ENCODE measurements at places on chromosomes 2 and 18.

- DNase-seq = no peak
Measured at GRCh38 chr2:4551691-4552474, 848.5 kb downstream of the DCDC2C start.

DNA sequence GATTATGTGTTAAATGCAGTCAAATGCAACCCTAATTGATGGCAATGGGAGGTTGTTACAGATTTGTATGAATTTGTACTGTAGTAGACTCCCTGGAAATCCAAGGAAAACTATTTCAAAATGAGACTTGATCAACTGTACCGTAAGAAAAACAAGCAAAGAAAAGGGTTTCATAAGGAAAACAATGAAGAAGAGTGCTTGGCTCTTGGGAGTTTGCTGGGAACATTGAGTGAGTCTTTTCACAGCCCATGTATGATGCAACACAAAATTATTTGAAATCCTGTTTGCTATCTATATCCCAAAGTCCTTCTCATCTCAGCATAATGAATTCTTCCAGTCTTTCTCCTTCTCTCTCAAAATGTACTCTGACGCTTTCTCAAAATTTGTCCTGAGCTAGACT lies 67.0 kb upstream of the OSR1 start:
- DNase-seq = no peak

GRCh38 chr2:21892140-21892539 lies 768.4 kb downstream of the TDRD15 start:
- DNase-seq = no peak

DNA sequence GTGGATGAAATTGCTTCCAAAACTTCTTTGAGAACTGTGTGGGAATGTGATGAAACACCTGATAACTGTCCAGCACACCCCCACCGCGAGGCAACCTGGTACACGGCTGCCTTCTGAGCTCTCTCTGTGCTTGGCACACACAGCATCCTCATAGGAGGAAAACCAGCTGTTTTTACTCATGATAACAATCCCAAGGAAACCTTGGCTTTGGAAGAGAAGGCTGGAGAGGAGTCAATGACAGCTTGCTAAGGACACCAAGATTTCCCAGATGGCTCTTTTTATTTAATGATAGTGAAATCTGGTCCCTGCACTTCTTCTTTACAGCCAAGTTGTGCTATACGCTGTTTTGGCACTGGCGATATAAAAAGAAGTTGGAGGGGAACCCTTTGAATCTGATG lies 232.5 kb upstream of the FN1 start:
- no peak for DNase-seq

DNA sequence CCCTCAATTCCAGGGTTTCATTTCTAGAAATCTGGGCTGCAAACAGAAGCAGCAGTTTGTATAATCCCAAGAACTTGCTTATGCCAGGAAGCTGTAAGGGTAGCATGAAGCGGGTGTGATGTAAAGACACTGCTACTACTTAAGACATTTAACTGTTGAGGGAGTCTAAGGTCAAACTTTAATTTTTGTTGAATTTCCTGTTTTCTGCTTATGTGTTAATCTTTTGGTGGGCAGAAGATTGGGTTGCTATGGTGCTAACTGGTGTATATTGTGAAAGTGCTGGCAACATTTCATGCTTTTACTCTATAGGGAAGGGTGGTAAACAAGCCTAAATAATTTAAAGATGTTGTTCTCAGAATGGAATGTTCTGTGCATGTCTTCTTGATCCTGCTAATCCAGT lies 2.7 kb downstream of the NCOA1 start:
- DNase-seq = no peak

DNA sequence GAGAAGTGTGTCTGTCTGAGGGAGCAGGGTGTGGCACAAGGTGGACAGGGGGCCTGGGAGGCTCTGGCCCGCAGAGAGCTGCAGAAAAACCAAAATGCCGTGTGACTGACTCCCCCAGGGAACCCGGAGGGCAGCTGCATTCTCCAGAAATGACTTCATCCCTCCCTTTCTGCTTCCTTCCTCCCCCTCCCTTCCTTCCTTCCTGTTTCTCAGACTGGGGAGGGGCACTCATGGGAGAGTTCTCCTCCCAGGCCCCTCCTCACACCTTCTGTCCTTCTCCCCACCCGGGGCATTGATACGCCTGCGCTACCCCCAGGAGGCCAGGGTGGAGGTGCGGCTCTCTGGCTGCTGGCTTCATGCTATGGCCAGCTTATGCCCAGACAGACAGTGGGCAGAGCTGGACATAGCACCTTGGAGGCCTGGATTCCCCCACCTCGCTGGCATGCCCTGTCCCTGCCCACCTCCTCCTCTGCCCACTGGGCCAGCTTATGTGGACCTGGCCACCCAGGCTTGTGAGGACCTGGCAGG lies 8.2 kb upstream of the GPR17 start:
- DNase-seq = no peak

- no peak for DNase-seq
Measured at GRCh38 chr2:213220967-213221603, 63.2 kb upstream of the SPAG16 start.

- DNase-seq = no peak
Measured at GRCh38 chr18:59877361-59877760, 22.4 kb upstream of the PMAIP1 start.

- no peak for DNase-seq
Measured at GRCh38 chr2:180205621-180206235, 198.6 kb upstream of the CWC22 start.

GRCh38 chr2:14750433-14750832 lies 117.9 kb downstream of the LRATD1 start:
- no peak for DNase-seq

DNA sequence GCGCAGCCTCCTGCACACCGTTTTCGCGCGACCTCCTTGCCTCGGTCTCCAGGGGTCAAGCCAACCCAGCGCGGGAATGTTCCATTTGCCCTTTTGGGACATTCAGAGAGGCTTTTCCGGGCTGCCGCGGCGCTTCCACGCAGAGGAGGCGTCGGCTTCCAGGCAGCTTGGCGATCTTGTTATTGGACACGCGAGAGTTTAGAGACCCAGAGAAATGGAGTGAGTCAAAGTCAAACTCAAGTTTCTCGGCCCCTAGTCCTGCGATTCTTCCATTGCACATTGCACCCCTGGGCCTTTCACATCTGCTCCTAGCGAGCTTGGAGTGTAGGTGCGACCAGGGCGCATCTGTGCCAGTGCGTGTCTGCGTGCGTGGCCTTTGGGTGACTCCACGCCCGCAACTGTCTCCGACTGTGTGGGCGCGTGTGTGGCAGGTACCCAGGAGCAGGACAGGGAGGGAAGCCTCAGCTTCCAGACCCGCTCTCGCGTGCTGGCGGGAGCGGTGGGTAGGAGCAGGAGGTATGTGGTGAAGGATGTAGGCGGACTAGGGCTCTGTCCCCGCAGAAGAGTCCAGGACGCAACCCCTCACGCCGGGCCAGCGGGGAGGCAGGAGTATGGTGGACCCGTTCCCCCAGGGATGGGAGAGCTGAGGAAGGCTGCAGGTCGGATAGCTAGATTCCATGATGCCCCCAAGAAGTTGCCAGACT lies 13.5 kb downstream of the SIX3 start:
- DNase-seq = no peak

- no peak for DNase-seq
Measured at GRCh38 chr2:127465258-127465657, 47.0 kb downstream of the PROC start.

DNA sequence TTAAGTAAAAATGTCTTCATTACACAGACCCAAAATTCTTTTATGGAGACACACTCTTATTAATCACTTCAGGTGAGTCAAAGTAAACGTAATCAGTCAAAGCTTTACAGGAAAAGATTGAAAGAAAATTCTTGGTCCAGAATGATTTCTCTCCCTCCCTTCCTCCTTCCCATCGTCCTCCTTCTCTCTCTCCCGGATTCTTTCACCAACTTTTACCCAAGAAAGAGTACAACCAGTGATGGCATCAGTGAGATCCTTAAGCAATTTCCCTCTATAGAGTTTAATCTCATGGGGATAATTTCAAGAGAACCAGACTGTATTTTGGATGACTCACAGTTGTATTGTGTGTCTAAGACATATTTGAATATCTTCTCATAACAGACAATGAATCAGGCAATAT lies 258.1 kb downstream of the ALK start:
- DNase-seq = no peak

DNA sequence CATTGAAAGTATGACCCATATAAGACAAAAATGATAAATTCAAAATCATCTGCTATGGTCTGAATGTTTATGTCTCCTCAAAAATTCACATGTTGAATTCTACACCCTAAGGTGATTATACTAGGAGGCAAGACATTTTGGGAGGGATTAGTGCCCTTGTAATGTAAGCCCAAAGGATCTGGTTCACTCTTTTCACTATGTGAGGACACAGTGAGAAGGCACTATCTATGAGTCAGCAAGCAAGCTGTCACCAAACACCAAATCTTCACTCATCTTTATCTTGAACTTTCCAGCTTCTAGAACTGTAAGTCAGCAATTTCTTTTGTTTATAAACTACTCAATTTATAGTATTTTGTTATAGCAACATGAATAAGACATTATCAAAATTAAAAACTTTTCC lies 284.7 kb upstream of the ZC3H15 start:
- no peak for DNase-seq

DNA sequence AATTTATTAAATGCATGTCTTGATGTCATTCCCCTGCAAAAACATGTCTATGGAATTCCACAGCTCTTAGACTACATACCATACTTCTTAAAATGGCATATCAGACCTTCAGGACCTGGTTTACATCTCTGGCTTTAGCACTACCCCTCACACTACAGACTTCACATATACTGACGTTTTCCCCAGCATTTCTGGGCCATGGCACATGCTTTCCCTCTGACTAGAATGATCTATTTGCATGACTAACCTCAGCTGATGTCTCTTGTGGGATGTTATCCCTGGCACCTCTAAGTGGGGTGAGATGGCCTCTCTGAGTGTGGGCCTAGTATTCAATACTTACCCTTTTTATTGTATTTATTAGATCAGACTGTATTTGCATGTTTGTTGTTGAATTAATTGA lies 381.6 kb downstream of the ERBB4 start:
- DNase-seq = no peak

DNA sequence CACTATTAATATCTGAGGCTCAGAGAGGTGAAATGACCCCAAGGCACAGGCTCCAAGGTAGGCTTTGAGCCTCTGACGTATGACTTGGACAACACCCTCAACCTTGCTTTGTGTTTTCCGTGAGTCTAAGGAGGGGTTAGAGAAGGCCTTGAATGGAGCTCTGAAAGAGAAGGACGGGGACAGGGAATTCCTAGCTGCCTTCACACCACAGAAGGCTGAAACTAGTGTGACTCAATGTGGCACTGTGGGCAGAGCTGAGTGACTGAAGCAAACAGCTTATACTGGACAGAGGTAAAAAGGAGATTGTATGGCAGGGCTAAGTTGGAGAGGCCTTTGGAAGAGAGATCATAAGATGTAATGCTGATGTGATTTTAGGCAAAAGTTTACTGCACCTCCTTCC lies 3.5 kb upstream of the NCK2 start:
- DNase-seq = no peak

Data from GM12864 (cell line).